ENCODE measurements at places on chromosomes 5 and 9.

- no peak for DNase-seq
These were observed 128.7 kb downstream of the NIPBL start for GRCh38 chr5:37005252-37005651.

DNA sequence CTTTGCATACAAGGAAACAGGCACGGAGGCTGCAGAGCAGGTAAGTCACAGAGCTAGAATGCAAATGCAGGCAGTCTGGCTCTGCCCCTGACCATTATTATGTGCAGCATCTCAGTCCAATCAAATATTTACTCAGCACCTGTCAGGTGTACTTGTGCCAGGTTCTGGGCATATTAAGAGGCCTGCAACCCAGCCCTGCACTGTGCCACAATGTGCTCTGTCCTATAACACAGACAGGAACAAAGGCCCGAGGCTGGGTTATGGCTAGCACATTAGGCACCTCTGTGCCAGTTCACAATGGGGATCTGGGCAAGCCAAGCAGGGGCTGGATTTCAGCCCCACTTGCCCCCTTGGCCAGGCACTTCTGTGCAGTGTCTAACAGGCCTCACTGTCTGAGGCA lies 14.0 kb downstream of the ARL15 start:
- no peak for DNase-seq

GRCh38 chr5:140647042-140647419 lies 399 bp downstream of the NDUFA2 start:
- peak; percentile 28 for DNase-seq

GRCh38 chr5:82855893-82856550 lies 221.2 kb downstream of the TMEM167A start:
- no peak for DNase-seq

GRCh38 chr5:14208071-14209021 lies 65.2 kb downstream of the TRIO start:
- peak; percentile 53 for DNase-seq

GRCh38 chr9:34771007-34771406 lies 61.1 kb upstream of the CCL21 start:
- DNase-seq = no peak

- no peak for DNase-seq
These were observed 57.2 kb upstream of the PPARGC1B start for GRCh38 chr5:149672701-149673476.

DNA sequence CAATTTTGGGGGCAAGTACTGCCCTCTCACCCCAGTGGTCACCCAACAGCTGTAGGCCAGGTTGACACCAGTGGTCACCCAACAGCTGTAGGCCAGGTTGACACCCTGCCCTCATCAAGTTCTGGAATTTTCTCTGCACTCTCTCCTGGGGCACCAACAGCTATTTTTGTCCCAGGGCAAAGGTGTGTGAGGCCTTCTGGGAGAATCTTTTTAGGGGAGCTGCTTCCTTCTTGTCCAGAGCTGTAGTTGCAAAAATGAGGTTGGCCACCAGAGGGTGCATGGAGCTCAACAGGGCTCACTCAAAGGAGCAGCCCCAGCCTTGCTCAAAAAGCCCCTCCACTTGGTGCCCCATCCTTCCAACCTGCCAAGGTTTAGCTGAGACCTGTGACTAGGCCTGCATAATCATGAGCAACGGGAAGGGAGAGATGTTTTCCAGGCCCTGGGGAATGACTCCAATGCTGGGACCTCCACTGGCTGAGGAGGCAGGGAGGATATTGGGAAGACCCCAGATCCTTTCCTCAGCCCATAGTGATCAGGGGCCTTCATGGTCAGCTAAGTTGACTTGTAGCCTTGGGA lies 10.6 kb upstream of the P4HA2 start:
- peak; percentile 78 for DNase-seq

- DNase-seq = no peak
These were observed 182.1 kb downstream of the DEPDC1B start for GRCh38 chr5:60517850-60518249.

DNA sequence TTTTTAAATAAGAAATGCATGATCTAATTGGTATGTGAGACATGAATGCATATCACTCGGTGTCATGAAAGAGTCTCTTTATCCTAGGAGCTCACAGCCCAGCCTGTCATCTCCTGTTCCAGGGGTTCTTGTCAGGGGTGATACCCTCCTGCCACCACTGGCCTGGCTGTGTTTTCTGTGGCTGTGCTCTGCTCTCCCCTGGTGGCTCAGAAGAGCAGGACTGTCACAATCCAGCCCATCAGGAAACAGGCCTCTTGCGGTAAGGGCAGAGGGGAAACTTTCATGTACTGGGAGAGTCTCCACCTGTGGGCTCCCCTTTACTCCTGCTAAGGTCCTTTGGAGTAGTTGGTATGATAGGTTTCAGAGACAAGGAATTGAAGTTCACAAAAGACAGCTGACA lies 240.2 kb upstream of the GLRA1 start:
- DNase-seq = no peak

DNA sequence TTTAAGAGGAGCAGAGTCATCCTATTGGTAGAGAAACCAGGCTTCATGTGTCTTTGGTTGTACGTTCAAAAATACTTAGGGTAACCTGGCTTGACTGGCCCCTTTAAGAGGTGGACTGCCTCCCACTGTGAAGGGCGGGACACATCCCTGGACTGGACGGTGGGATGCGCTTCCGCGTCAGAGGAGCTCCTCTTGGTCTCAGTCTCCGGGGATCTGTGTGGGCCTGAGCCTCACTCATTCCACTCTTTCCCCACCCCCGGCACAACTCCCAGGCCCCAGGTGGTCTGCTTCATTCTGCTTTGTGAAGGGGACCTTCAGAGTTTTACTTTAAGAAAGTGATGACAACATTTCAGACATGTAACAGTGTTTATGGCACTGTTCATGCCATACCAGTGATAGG lies 601.1 kb downstream of the IRX1 start:
- no peak for DNase-seq

- DNase-seq = no peak
These were observed 136.9 kb downstream of the DIRAS2 start for GRCh38 chr9:90505695-90506094.

GRCh38 chr9:77793849-77794248 lies 145.7 kb upstream of the GNA14 start:
- no peak for DNase-seq

- no peak for DNase-seq
These were observed 57.2 kb upstream of the FBXW11 start for GRCh38 chr5:172063463-172064235.

DNA sequence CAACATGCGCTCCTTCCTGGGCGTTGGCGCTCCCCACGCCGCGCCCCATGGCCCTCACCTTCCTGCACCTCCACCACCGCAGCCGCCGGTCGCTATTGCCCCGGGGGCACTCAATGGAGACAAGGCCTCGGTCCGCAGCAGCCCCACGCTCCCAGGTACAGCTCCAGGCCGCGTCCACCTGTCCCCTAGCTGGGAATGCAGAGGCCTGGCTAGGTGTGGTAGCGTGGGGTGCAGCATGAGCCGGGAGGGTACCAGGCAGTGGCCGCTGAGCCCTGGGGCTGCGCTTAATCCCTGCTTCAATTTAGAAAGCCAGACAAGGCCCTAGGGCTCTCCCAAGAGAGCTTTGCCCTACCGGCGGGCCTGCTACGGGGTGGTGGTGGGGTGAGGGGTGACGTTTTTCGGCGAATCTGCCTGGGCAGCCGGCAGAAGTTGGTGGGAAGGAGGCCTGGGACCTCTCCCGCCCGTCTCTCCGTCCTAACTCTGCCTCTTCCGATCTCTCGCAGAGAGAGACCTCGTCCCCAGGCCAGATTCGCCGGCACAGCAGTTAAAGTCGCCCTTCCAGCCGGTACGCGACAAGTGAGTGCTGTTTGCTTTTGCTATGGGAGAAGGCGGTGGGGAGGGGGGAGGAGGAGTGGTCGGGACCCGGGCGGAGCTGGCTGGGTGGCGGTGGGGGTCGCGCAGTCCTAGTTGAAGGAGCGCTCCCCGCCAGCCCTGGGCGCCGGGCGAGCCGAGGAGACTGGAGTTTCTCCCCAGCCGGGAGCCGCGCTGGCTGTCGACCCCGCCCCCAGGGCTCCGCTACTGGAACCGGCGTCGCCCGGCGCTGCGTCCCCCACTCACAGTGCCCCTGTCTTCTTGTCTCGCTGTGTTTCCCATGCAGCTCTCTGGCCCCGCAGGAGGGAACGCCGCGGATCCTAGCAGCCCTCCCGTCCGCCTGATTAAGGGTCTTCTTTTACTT lies 4.8 kb downstream of the IRX1 start:
- DNase-seq = no peak

DNA sequence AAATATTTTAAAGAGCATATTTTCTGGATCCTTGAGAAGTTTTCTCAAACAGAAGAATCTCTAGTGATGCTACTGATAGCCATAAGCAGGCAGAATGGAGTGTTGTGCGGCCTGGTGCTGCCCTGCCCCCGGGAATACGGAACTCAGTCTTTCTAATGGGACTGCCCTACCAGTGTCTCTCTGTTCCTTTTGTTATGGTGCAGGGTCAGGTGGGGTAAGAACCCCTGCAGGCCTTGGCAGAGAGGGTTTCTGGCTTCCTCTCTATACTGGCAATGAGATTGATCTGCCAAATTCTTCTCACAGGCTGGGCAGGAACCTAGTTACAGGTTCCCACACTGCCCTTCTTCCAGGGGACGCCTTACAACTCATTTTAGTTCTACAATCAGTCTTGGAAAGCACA lies 2.6 kb downstream of the IL5 start:
- no peak for DNase-seq

DNA sequence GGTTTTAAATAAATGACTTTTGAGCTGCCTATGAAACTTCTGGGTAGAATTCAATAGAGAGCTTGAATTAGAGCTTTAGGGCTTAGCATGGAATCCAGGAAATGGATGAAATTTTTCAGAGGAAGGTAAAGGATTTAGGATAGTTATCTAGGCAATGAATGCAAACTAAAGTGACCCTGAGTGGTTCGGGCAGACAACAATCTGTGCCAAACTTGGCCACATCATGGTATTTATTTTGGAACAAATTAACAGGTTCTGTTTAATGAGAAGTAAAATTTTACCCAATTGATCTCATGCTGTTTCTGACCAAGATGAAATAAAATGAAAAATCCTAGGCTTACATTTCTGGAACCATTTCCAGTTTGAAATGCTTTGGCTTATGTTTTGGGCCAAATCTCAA lies 934.4 kb downstream of the MAT2B start:
- DNase-seq = no peak

DNA sequence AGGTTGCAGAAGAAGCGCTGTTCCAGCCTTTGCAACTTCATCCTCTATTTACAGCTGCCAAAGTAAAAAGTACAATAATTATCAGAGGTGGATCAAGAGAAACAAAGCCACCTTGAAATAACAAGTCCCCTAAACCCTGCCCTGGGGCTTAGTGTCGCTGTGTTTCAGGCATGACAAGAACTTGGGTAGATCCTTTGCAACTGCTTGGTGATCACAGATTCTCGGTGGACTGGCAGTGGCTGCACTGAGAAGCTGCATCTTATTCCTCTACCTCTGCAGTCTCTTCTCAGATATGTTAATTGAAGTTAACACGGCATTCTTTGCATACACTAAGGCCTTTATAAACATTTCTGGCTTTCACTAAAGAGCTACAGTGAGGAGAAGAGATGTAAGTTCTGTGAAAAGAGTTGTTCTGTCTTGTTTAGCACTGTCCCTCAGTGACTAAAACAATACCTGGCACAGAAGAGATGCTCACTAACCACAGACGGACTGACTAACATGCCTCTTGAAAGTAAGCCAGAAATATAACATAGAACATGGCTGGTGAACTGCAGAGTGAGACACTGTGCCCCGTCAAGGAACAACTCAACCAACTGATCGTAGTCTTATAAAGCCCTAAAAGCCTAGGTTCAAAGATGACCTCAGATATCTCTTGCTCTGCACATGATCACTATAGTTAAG lies 144.2 kb downstream of the MLLT3 start:
- no peak for DNase-seq

- DNase-seq = no peak
These were observed 200.5 kb downstream of the ARHGEF28 start for GRCh38 chr5:73826301-73827105.

Measured in Caco-2 (cell line).